ENCODE measurements at places on chromosomes 11 and 22. TPM values are rescaled to one million over a fixed set of nuclear protein-coding genes. Genes with fewer than 3 reads are reported as not detected.

Gene VSIG2
- not detected for total RNA-seq

Gene TSGA10IP
- not detected for total RNA-seq

Gene CRYBB2
- not detected for total RNA-seq

Gene OR4A16
- total RNA-seq = not detected

Gene KCNK4
- total RNA-seq = not detected

Gene JAML
- total RNA-seq = not detected

Gene THY1
- not detected for total RNA-seq

Gene OR5D18
- total RNA-seq = not detected

Gene NAALADL1
- total RNA-seq = not detected

Gene GALNT18
- total RNA-seq = 6.1 TPM

Gene TRIM48
- not detected for total RNA-seq

Gene YDJC
- total RNA-seq = 73.5 TPM

Gene BIK
- 0.46 TPM for total RNA-seq

Gene SULT4A1
- not detected for total RNA-seq

Gene APOA4
- total RNA-seq = not detected

Gene GRIK4
- total RNA-seq = not detected

Gene NLRP14
- 0.07 TPM for total RNA-seq

Gene HBG1
- total RNA-seq = not detected

Gene POTEH
- not detected for total RNA-seq

Gene ACTN3
- total RNA-seq = not detected

Gene SMIM35
- total RNA-seq = not detected

Gene DMC1
- total RNA-seq = 3.2 TPM

Gene WT1
- total RNA-seq = 0.25 TPM

Gene C22orf15
- not detected for total RNA-seq

Gene SCGB1C1
- not detected for total RNA-seq

Gene F2
- not detected for total RNA-seq

Gene A4GALT
- total RNA-seq = 10.4 TPM

Gene LMNTD2
- 1.8 TPM for total RNA-seq
